ENCODE measurements at places on chromosomes 2 and 18.

DNA sequence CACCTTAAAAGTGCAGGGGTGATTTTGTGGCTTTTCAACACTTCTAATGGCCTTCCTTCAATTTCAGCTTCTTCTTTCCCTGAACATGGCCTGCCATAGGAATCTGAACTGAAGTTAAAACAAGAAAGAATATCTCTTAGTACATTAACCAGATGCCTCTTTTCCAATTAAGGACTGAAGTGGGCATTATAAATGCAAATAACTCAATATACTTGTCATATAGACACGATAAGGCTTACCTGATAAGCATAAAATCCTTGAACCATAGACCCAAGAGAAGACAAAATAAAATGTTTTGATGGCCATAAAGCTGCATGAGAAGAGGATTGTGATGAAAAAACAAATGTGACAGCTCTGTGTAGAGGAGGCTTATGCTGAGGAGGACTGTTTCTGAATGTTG lies 173.1 kb downstream of the MC4R start:
- no peak for DNase-seq

DNA sequence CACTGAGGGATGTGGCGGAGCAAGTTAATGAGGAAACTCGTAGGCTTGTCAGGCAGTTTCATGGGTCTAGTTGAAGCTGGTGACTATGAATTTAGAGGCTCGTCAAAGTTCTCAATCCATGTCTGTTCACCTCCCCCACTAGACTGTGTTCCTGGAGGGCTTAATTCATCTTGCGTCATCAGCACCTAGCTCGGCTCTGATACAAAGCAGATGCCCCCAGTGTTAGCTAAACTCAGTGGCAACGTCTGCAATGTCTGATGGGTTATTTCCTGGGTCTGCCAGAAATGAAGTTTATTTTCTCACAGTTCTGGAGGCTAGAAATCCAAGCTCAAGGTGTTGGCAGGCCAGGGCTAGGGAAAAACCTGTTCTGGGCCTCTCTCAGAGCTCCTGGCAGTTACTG lies 140.6 kb downstream of the PID1 start:
- no peak for DNase-seq

DNA sequence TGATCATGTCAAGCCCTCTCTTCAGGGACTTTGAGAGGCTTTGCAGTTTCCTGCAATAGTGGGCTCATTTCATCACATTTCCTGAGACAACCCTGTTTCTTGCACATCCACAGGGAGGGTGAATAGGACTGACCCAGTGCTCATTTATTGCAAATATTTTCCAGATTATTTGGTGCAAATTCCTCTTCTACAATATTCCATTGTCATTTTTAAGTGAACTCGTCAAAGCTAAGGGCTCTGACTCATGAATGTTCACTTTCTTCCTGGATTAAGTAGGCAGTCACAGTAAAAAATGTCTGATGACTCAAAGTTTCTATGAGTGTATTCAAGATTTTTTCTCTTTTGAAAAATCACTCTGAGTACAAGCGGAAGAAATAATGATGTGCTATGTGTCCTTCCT lies 225.5 kb upstream of the GALNT5 start:
- no peak for DNase-seq

- no peak for DNase-seq
Measured at GRCh38 chr2:128373451-128374000, 54.9 kb upstream of the HS6ST1 start.

GRCh38 chr2:225428360-225428759 lies 28.9 kb downstream of the NYAP2 start:
- no peak for DNase-seq
